ENCODE measurements at places on chromosomes 6 and 20.

DNA sequence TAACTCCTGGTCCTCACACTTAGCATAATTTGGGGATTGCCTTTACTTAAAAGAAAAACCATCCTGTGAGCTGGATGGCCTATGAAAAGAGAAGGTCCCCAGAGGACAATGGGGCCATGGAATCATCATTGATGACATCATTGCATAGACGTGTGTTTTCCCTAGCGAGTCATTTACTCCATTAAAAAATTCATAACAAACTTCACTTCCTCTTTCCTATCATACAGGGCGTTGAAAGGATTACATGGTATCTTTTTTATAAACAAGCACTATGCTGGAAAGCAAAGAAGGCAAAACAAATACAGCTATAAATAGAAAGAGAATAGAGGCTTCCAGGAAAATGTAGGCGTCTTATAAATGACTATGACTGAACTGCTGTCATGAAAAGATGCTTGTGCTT is 11.3 kb upstream of the COL12A1 start:
- DNase-seq: no peak

- peak; percentile 55 for DNase-seq
These were observed 8.5 kb downstream of the RBM38 start for GRCh38 chr20:57399587-57400155.

DNA sequence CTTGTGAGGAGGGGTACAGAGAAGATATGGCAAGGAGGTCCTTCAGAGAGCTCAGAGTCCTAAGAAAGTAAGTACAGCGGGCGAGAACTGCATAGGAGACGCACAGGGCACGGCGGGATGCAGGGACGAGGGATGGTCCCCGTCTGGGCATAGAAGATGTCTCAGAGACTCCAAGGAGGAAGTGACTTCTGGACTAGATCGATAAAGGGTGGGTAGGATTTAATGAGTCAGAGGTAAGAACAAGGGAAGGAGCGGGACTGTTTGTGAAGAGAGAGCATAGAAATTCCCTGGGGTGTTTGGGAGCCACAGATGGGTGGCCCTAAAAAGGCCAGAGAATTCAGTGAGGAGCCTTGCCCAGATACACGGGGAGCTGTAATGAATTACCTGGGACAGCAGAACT is 69.1 kb downstream of the FAM120B start:
- DNase-seq: no peak

GRCh38 chr20:58545565-58546415 is 30.6 kb upstream of the APCDD1L start:
- no peak for DNase-seq

DNA sequence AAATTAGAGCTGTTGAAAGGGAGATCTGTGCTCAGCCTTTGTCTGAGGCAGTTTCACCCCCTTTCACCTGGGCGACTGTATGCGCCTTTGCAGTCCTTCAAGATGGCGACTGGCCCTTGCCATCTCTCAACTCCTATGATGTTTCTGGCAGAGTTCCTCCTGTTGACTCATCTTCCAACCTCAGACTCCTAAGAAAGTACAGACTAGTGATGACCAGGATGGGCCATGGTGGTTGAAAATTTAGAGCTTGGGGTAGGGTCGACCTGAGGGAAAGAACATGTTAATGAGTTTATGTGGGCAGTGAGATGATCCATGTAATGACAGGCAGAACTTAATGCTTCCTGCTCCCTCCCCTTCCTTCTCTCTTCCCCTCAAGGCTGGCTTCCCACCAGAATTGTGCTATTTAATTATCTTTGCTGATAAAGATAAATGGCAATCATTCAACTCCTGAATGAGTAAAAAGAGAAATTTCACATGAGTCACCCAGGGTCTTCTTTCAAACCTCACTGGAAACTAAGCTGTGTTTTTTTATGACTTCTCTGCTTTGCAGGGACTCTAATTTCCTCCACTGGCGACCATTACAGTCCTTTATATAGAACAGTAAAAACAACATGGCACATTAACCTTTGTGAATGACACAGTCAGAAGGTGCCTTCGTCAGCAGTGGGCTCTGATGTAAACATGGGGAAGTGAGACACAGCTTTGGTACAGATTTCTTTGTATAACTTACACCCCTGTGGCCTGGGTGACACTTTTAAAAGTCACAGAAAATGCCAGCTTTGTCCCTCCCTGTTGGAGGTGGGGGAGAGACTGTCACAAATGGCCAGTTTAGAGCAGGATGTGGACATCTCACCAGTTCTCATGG is 103.5 kb downstream of the SCP2D1 start:
- DNase-seq: no peak

- no peak for DNase-seq
These were observed 49.9 kb downstream of the EFCAB8 start for GRCh38 chr20:32908334-32909292.

GRCh38 chr20:44038681-44039123 is 124.0 kb downstream of the TOX2 start:
- no peak for DNase-seq

GRCh38 chr6:168374541-168375071 is 55.0 kb upstream of the DACT2 start:
- no peak for DNase-seq

GRCh38 chr6:42628604-42629003 is 64.8 kb downstream of the UBR2 start:
- DNase-seq: no peak

DNA sequence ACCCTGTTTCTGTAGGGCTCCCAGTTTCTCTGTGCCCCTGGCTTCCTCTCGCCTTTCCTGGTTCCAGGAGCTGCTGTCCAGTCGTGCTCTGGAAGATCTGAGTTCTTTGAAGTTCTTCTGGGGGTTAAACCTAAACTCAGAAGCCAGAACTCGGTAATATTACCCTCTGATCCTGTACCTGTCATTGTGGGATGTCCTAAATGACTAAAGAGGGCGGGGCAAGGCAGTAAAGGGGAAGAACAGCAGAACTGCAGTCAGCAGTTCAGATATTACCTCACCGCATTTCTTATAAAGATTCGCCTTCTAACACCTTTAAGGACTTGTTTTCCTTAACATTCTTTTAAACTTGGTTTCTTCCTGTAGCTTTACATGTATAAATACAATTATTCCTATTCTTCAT is 63.9 kb downstream of the FAM120B start:
- DNase-seq: no peak

DNA sequence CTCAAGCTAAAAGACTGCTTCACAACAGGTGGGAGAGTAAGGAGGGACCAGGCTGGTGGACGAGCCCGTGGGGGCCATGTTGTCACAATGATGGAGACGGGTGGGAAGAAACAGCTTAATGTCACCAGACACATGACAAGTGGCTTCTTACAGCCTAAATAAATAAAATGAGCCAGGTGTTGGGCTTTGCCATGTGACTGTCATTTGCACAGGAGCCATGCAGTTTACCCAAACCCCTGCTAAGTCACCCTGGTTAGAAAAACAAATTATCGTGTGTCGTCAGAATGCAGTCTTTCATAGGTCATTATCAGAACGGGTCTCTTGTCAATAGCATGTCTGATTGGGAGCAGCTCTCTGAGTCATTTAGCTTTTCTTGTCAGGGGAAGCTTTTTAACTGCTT is 18.5 kb downstream of the BTBD3 start:
- DNase-seq: no peak

DNA sequence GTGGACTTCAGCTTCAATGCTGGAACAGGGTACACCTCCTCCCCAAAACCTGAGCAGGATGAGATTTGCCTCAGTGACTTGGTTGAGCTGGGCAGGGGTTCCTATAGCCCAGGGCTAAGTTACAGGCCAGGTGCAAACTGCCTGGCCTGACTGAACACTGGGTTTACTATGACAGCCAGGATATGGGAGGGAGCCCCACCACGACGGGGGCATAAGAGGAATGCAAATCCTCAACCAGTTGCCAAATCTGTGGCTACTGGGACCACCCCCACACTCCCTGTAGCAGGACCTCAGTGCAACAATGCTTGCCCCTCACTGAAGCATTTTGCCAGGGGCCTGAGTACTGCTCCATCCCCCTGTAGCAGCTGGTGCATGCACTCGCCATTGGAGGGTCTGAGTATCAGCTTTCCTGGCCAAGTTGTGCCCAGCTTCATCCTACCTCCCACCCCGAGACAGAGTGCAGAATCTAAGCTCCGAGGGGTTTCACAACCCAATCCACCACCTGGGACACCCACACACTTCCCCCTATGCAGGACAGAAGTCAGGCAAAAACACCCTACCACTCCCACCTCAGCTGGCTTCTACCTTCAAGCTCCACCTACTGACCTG is 27.6 kb downstream of the TREML4 start:
- DNase-seq: no peak

DNA sequence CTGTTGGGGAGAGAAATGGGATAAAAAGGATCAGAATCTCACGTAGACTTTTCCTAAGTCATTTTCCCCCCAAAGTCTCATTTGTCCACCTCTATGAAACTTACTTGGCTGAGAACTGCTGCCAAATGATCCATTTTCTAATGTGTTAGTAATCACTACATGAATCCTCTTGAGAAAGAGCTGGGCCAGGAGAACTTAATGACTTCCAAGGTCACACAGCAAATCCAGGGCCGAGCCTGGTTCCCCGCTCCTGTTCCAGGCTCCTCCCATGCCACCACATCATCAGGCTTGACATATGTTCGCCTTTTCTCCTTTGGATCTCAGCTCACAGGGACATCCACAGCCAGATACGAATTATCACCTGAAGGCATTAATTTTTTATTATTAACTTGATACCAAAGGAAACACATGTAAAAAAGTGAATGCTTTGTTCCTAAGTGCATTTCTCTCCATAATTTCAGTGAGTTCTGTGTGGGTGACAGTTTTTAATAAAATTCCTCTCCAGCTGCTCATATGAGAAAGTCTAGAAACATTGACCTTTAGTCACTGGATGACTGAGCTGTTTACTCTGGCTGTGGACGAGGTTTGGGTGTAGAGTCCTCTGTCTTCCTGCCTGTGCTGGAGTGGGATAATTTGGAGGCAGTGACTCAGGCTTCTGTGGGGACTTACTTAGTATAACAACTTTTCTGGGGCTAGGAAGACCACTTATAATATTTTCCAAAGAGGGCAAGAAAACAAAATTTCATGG is 276.3 kb downstream of the PAX1 start:
- DNase-seq: no peak

DNA sequence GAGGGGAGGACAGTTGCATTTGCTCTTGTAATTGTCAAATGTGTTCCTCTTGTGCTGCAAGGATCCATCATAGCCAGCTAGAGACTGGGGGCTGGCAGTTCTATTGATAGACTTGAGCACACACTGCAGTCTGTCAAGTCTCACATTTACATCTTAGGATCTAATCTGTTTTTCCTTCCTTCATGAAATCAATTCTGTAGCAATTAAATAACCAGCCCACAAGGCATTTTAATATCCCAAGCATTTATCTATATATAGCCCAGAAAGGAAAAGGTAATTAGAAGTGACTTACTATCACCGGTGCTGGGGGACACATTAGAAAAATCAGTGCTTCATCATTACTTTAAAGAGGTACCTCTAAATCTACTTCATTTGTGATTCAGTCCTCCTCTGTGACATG is 143.0 kb upstream of the STXBP5 start:
- DNase-seq: no peak

DNA sequence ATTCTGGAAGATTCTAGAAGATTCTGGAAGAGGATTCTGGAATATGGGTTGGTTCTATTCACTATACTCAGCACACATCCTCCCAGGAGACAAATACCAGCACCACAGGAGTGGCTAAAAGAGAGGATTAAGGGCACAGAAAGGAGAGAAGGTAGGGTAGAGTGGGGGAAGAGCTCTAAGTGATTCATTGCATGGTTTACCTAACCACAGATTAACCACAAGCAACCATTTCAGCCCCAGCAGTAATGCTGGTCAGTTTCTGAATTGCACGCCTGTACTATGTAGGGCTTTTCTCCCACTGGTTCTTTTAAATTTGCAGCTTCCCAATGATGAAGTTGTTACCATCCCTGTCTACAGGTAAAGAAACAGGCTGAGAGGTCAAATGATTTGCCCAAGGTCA is 192.7 kb upstream of the PMEPA1 start:
- no peak for DNase-seq

- no peak for DNase-seq
These were observed 24.5 kb upstream of the TCP11 start for GRCh38 chr6:35165630-35166071.

DNA sequence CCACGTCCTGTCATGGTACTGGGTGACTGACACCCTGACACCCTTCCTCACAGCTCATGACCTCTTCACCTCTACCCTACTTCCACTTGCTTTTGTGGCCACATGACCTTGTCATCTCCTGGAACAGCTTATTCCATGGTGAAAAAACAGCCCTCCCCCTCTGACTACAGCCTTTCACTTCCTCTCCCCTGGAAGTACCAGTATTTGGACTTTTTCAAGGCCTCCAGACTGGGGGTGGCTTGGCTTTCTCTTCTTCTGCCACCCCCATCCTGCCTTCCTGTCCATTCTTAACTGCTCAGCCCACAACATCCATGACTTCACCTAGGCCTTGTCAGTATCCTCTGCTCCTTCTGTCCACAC is 168.4 kb downstream of the CARMIL1 start:
- no peak for DNase-seq

- DNase-seq: no peak
These were observed 45.6 kb downstream of the LRRN4 start for GRCh38 chr20:6008254-6008653.

DNA sequence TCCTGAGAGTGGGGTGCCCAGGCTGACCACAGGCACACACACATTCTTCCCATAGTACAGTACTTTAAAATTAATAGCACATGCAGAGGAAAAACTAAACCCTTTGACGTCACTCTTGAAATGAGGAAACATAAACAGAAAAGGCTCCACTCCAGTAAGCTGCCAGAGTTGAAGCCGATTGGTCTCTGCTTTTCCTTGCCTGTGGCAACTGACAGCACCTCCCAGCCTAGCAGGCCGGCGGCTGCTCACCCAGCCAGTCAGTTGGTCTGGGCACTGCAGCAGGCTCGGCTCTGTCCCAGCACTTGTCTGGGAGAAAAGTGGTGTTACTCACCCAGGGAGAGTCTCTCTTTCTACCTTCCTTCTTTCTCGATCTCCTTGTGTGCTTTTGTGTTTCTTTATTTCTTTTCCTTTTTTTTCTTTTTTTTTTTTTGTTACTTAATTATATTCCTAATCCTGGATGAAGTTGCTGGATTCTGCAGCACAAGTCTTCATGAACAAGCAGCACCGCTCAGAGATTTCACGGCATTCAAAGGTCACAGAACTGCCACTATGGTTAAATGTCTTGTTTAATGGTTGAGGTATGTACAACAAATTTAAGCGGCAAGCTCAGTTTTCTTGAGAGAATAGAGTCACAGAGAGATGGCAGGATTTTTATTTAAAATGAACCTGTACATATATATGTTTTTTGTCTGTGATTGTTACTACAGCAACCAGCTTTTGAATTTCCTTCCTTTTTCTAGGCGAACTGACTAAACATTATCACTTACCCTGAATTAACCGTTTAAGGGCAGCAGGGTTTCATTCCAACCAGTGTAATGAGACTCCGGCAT is at the start of gene PDE7B:
Gene PDE7B, plus strand, starts transcription at position 260 of the 830 bp plus-strand sequence.
- DNase-seq: peak; percentile 15

DNA sequence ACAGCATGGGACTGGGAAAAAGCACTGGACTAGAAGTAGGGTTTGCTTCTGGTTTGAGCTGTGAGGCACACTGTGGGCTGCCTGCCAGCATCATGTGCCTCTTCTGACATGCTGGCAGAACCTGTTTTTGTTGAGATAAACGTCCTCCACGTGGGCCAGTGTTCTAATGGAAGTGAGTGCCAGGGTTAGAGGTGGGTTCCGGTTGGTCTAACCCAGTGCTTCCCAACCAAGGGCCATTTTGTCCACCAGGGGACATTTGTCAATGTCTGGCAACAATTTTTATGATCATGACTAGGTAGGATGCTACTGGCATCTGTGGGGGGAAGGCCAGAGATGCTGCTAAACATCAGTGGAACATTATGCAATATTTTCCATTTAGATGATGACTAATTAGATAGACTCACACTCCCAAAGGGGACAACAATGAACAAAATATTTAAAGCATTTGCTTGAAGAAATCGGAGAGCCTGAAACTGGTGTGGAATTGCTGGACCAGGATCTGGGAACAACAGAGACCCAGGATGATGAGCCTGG is 7.8 kb upstream of the APMAP start:
- no peak for DNase-seq
